ENCODE measurements at places on chromosomes 11 and 22. TPM values are rescaled to one million over a fixed set of nuclear protein-coding genes. Genes with fewer than 3 reads are reported as not detected.

DNA sequence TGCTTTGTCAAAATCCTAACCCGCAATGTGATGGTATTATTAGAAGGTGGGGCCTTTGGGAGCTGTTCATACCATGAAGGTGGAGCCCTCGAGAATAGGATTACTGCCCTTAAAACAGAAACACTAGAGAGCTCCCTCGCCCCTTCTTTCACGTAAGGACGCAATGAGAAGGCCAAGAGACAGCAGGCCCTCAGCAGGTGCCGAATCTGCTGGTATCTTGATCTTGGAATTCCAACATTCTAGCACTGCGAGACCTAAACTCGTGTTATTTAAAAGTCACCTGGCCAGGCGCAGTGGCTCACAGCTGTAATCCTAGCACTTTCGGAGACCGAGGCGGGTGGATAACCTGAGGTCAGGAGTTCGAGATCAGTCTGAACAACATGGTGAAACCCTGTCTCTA lies 33.1 kb downstream of the LARGE1 start:
- H3K27me3 ChIP-seq, result no peaks in the 10 kb centered on the region
- DNase-seq, result no peak
- H3K27ac ChIP-seq, result no peak overlapping the region
- no peaks in the 10 kb centered on the region for H3K4me1 ChIP-seq

DNA sequence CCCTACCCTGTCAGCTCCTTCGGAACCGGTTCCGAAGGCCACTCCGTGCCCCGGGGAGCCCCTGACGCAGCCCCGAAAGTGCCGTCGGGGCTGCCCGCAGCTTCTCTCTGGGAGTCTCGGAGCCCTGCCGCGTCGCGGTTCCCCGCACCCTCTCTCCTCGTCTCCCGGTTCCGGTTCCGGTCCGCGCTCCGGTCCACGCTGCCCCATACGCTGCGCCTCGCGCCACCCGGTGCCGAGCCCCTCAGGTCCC lies 618 bp downstream of the MTA2 start:
- peak overlapping the region; percentile 91 for H3K4me3 ChIP-seq
- H3K4me1 ChIP-seq, result peaks cover 48% of the 10 kb centered on the region
- DNase-seq, result peak; percentile 66
- peaks cover 73% of the 10 kb centered on the region for H3K36me3 ChIP-seq
- no peaks in the 10 kb centered on the region for H3K27me3 ChIP-seq
- peak overlapping the region; percentile 96 for H3K27ac ChIP-seq

DNA sequence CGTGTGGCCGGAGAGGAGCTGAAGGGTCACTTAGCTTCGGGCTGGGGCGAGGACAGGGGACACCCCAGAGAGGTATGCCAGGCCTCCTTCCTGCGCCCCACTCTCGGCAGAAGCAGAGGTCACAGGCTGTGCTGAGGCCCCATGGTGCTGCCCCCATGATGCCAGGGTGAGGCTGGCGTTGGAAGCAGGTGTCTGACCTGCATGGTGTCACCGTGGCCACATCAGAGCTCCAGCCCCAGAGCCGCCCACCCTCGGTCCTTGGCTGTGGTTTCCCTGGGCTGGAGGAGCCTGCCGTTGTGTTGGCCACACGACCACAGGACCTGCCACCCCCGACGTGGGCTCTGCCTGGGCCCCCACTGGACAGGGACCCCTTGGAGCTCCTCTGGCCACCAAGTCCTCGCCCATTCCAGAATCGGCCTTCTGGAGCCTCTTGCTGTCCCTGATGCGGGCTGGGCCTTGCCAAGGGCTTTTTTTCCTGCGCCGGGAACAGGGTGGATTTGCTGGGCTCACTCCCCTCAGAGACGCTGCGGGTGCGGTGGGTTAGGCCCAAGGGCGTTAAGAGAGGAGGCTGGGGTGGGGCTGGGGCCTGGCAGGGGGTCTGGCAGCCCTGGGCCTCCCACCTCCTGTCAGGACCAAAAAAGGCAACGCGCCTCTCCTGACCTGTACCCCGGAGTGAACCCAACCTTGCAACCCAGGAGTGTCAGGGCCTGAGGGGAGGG lies 8.2 kb upstream of the TSSC4 start:
- H3K4me1 ChIP-seq, result peaks cover 12% of the 10 kb centered on the region
- no peaks in the 10 kb centered on the region for H3K27me3 ChIP-seq
- no peak overlapping the region for H3K4me3 ChIP-seq
- H3K27ac ChIP-seq, result no peak overlapping the region
- no peak for DNase-seq

GRCh38 chr11:1774886-1775285 lies 11.2 kb upstream of the CTSD start:
- no peak overlapping the region for H3K27ac ChIP-seq
- no peaks in the 10 kb centered on the region for H3K27me3 ChIP-seq
- H3K36me3 ChIP-seq, result no peaks in the 10 kb centered on the region
- H3K4me3 ChIP-seq, result no peak overlapping the region
- H3K4me1 ChIP-seq, result peaks cover 17% of the 10 kb centered on the region
- no peak for DNase-seq

GRCh38 chr11:26916805-26917204 lies 77.1 kb upstream of the FIBIN start:
- H3K27me3 ChIP-seq, result no peaks in the 10 kb centered on the region
- no peaks in the 10 kb centered on the region for H3K36me3 ChIP-seq
- no peak overlapping the region for H3K4me3 ChIP-seq
- no peaks in the 10 kb centered on the region for H3K4me1 ChIP-seq
- no peak overlapping the region for H3K27ac ChIP-seq
- DNase-seq, result no peak

Gene ISX
- not detected for total RNA-seq

DNA sequence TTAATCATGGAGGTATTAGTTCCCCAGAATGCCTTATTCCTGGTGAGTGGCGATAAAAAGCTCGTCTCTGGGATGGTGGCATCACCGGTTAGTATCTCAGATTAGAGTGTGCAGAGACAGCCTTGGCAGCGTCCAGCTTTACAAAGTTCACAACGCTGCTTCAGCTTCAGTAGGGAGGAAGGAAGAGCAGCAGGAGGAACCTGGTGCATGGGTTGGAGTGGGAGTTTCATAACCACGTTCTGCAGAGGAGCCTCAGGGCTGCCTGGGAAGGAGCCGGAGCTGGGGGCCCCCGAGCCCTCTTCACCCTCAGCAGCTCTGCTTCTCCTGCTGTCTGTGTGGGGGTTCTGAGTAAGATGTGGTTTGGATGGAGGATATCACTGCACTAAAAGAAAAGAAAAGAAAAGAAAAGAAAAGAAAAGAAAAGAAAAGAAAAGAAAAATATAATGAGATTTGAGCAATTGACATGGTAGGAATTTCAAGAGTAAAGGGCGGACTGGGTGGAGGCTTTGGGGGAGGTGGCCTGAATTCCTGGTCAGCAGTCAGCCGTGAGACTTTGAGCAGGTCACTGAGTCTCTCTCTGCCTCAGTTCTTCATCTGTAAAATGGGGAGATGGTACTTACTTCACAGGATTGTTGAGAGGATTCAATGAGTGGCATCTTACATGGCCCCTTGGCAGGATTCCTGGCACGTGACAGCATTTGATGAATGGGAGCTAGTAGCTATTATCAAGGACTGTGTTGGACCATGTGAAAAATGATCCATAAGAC lies 6.5 kb downstream of the ASPHD2 start:
- no peak overlapping the region for H3K27ac ChIP-seq
- peaks cover 26% of the 10 kb centered on the region for H3K36me3 ChIP-seq
- DNase-seq, result no peak
- peaks cover 46% of the 10 kb centered on the region for H3K4me1 ChIP-seq
- no peaks in the 10 kb centered on the region for H3K27me3 ChIP-seq
- no peak overlapping the region for H3K4me3 ChIP-seq

Gene CASTOR1
- 2.2 TPM for total RNA-seq

GRCh38 chr11:129331217-129331616 lies 44.4 kb upstream of the BARX2 start:
- no peak overlapping the region for H3K27ac ChIP-seq
- H3K4me1 ChIP-seq, result peaks cover 5% of the 10 kb centered on the region
- no peaks in the 10 kb centered on the region for H3K36me3 ChIP-seq

DNA sequence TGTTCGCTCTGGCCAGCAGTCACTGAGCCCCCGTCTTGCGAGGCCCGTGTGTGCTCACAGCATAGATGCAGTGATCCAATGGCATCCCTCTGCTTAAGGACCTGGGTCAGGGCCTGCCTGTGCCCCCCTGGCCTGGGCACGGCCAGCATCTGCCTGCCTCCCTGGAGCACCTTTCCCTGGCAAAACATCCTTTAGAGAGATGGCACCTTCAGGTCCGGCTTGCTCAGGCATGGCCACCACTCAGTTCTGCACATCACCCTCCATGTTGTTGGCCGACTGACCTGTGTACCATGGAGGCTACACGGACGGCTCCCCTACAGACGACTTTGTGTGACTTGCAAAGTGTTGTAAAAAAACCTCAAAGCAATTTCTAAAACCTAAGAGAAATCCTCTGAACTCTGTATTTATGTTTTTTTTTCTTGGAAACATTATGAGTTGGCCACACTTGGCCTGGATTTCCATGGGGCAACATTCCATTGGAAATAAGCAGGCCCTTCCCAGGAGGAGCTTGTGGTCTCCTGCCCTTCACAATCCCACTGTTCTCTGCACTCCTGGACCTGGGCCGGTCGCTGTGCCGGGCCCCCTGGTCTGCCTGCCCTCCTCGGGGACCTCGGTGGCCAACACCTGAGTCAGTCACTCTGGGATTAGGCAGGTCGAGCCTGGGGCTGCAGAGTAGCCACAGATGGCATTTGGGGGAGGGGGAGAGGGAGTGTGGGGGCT lies 592.4 kb downstream of the TBC1D22A start:
- peaks cover 2% of the 10 kb centered on the region for H3K27me3 ChIP-seq
- no peak overlapping the region for H3K4me3 ChIP-seq
- no peak for DNase-seq

- DNase-seq, result peak; percentile 97
- peaks cover 47% of the 10 kb centered on the region for H3K4me1 ChIP-seq
- peak within 1 kb of the TSS; percentile 92 for H3K4me3 ChIP-seq
- peak within 1 kb of the TSS; percentile 94 for H3K27ac ChIP-seq
- no peaks in the 10 kb centered on the region for H3K27me3 ChIP-seq
- peaks cover 47% of the 10 kb centered on the region for H3K36me3 ChIP-seq
Measured at GRCh38 chr22:37244114-37244921, at the start of gene RAC2. Gene RAC2 (minus strand): TSS chr22:37244269. CDS start chr22:37244148, 121 bp downstream.

- peak overlapping the region; percentile 9 for H3K27ac ChIP-seq
- no peak for DNase-seq
- H3K4me3 ChIP-seq, result no peak overlapping the region
- peaks cover 14% of the 10 kb centered on the region for H3K36me3 ChIP-seq
Measured at GRCh38 chr11:74001822-74002286, 7.0 kb downstream of the UCP3 start.

Gene XNDC1N
- total RNA-seq, result 19.0 TPM

DNA sequence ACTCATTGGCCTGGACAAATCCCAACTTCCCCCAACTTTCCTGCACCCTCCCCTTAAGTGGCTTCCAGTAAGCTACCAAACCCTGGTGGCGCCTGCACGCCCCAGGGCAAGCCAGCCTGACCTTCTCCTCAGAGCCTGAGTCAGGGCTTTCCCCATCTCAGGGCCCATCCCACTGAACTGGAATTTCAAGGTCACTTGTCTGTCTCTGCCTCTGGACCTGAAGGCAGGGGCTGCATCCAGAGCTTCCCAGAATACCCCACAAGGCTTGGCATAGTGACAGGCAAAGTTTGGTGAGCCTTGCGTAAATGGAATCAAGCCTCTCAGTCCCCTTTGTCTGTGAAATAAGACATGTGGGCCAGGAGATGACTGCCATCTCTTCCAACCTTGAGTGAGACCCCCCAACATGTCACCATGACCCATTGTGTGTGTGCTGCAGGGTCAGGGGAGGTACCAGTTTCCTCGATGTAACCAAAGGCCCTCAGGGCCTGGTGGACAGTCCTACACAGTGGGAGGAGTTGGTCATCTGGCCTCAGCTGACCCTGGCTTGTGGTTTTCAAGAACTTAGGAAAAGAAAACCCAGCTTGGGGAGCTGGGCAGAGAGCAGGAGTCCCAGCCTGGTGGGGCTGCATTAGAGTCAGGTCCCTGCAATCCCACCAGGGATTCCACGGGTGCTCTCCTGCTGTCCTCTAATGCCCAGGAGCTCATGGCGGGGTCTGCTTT lies 8.9 kb downstream of the ALX4 start:
- no peak for DNase-seq
- H3K4me3 ChIP-seq, result no peak overlapping the region
- H3K27ac ChIP-seq, result no peak overlapping the region
- H3K27me3 ChIP-seq, result peaks cover 50% of the 10 kb centered on the region
- H3K36me3 ChIP-seq, result no peaks in the 10 kb centered on the region

DNA sequence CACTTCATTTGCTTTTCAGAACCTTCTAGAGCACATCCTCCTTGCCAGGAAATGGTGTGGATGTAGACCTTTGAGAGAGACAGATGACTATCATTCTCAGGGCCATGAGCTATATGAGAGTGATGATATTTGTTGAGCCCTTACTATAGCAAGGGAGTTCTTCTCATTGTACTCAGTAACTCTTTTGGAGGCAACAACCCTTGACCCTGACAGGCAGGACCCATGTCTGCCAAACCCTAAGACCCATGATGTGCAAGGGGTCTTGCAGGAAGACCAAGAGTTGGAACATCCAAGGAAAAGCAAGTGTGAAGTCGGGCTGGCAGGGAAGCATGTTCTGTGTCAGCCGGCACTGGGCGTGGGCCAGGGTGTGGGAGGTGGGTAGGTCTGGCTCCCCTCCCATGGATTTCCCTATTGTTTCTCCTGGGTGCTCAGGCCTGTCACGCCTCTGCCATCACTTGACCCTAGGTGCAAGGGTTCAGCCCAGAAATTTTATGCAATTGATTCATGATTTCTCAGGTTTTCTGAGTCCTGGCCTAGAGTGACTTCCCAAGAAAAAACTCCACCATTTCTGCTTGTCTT lies 1.2 kb downstream of the FOLR3 start:
- no peak overlapping the region for H3K27ac ChIP-seq
- H3K4me1 ChIP-seq, result peaks cover 15% of the 10 kb centered on the region
- no peak for DNase-seq
- peaks cover 13% of the 10 kb centered on the region for H3K27me3 ChIP-seq

DNA sequence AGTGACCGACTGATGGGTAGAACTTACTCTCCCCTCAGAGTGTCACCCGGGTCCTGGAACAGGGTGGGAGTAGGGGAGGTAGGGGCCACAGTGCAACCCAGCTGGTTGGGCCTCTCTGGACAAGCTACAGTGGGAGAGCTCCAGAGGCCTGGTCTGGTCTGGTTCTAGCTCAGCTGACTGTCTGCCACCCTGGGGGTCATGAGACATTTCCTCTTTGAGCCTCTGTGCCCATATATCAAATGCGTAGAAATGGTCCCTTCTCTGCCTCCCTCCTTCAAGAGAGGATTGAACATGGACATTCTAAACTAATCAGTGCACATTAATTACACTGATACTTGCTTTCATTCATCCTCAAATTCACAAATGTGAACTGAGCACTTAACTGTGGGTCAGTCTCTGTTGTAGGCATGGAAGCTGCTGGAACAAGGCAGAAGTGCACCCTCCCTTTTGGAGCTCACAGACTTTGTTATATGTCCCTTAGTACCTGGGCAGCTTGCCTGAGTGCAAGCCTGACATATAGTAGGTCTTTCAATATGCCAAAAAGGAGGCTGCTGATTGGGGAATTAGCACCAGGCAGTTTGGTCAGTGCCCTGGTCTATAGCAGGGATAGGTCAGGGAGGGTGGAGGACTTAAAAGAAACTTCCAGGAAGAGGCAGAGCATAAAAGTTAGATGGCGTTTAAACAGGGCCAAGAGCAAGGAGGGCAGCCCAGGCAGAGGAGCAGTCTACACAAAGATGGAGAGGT lies 25.7 kb downstream of the ARHGEF17 start:
- H3K27me3 ChIP-seq, result no peaks in the 10 kb centered on the region
- DNase-seq, result no peak
- H3K36me3 ChIP-seq, result no peaks in the 10 kb centered on the region
- no peak overlapping the region for H3K27ac ChIP-seq

- no peak overlapping the region for H3K4me3 ChIP-seq
- H3K27ac ChIP-seq, result no peak overlapping the region
- no peak for DNase-seq
- no peaks in the 10 kb centered on the region for H3K4me1 ChIP-seq
- H3K36me3 ChIP-seq, result peaks cover 9% of the 10 kb centered on the region
- no peaks in the 10 kb centered on the region for H3K27me3 ChIP-seq
Measured at GRCh38 chr22:23688571-23688970, 2.2 kb upstream of the RGL4 start.

All from activated CD4-positive, alpha-beta T cell treated with anti-CD3 and anti-CD28 coated beads for 36 hours (primary cell).